Stimulated activated CD4-positive, alpha-beta T cell treated with anti-CD3 and anti-CD28 coated beads, Interleukin-1b, Interleukin-23, amount 100 ng/mL, for 24 hours (primary cell): ENCODE measurements at places on chromosomes 5 and 9.

- no peak for DNase-seq
Observed at GRCh38 chr5:147344861-147345260, 110.0 kb downstream of the STK32A start.

- DNase-seq = no peak
Observed at GRCh38 chr5:120476063-120476462, 12.0 kb downstream of the PRR16 start.

DNA sequence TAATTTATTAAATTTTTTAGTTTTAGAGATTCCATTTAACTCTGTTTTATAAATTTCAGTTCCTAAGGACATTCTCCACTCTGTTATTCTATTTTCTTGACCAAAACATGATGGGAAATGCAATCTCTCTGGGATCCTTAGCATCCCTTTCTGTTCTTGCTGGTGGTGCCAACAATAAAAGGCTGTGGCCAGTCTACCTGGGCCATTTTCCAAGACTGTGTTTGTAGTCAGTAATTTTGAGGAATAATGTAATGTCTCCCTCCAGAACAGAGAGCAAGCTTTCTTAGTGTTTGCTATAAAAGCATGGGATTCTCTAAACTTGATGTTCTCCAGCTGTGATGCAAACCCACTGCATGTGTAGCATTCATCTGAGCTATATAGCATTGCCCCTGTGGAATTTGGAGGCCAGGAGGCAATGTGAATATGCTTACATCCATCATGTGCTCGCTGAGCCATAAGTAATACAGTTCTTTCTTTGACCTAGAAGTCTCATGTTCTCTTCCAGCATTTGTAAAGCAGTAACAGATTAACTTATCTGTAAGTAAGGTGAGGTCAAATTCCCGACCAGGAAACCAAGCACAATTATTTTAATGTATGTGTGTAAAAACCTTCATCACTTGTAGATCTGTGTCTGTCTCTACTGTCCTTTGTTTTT lies 211.5 kb upstream of the TAS2R1 start:
- DNase-seq = no peak

DNA sequence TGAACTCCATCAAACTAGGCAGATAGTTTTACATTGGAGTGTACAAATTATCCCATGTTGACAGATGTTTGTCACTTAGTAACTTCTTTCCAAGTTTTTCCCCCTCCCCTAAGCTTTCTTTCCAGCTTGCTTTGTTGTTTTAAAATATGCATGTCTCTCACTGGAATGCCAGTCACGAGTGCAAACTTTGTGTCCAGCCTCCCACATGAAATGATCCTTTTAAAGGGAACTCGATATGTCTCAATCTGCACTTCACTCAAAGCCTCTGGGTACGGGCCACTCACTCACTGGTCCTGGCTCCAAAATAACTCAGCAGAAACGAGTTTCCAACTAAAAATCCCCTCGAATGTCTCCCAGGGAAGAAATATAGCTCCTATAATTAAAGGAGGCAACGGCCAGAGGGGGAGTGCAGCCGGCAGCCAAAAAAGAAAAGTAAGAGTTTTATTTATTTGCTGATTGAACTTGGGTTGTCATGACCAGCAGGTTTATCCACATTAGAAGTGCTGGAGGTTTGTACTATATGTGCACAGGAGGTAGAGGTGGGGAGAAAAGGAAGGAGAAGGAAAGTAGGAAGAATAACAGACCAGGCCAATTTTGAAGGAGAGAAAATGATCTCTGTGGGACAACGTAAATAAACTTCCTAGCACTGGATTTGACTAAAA lies 17.5 kb downstream of the NR2F1 start:
- DNase-seq = no peak

GRCh38 chr9:131481441-131482342 lies 21.0 kb upstream of the POMT1 start:
- no peak for DNase-seq

GRCh38 chr5:170630711-170631141 lies 126.9 kb downstream of the KCNIP1 start:
- DNase-seq = no peak

DNA sequence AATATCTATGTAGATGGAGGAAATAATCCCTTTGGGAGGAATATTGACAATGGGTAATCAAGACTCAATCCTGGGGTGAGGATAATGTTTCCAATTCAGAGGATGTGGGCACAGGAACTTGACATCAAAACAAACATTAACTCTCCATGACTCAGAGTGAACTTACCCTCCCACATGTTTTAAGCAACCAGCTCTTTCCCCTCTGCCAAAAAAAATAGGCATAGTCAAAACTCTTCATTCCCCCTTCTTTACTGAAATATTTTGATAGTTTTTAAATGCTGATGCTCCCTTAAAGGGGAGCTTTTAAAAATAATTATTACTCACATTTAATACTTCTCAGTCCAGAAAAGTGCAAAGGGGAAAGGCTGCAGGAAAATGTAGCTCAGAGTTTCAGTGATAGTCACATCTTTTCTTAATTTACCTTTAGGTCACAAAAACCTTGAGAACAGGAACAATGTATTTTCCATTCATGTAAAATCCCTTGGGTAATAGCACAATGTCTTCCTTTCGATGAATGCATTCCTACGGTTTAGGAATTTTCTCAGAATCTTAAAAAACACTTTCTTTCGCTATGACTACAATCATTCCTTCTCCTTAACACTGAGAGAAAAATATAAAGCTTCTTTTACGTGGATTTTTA lies 298.4 kb upstream of the GRAMD2B start:
- no peak for DNase-seq

- no peak for DNase-seq
Observed at GRCh38 chr5:103463261-103463660, 99.3 kb downstream of the NUDT12 start.

DNA sequence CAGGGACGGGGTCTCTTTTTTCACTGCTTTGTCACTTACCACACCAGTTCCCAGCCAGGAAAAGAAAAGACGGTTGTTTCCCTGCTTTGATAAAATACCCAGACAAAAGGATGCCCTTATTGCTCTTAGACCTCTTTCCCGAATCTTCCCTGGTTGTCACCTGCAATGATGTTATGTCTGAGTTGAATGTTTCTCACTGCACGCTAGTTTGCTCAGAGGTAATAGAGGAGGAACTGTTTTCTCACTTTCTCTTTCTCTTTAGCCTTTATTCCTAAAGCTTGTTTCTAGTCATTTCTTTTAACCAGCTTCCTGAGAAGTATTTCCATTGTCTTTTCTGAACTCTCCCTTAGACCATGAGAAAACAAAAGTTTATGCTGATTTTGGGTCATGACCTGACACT lies 32.9 kb downstream of the ACER2 start:
- DNase-seq = no peak

- DNase-seq = no peak
Observed at GRCh38 chr5:82975396-82975795, 101.8 kb downstream of the TMEM167A start.
